ENCODE measurements at places on chromosomes 16 and 17. TPM values are rescaled to one million over a fixed set of nuclear protein-coding genes. Genes with fewer than 3 reads are reported as not detected.

Gene TEDC2
- 1.7 TPM for total RNA-seq

Gene CDH16
- total RNA-seq: 1.7 TPM

Gene CETP
- total RNA-seq: 0.91 TPM

GRCh38 chr16:47037396-47037745 is 63.9 kb upstream of the DNAJA2 start:
- peak overlapping the region; percentile 57 for H3K4me3 ChIP-seq
- no peak for DNase-seq

DNA sequence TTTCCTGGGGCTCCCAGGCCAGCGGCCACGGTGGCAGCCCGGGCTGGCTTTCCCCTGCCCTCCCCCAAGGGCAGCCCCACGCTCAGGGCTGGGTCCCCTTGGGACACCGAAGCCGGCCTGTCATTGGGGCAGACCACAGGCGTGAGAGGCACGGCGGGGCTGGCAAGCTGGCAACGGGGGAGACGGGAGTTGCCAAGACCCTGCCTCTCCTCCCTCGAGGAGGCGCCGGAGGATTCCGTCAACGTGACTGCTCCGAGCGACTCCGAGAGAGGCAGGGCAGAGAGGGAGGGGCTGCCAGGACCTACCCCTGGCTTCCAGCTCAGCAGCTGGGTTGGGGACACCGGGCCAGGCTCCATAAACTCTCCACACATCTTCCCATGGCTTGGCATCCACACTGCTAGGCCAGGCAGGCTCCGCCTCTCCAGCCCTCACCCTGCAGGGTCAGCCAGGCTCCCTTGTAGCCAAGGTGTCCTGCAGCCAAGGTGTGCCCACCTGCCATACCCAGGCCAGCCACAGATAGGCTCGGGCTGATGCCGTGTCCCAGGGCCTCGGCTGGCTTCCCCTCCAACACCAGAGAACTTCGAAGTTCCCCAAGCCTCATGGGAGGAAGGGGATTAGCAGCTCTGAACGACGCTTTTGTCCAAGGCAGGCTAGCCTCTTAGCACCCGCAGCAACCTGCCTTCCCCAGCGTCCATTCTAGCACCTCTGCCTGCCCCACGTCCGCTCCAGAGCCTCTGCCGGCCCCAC is 25.5 kb downstream of the TIMM22 start:
- no peaks in the 10 kb centered on the region for H3K4me1 ChIP-seq
- no peak overlapping the region for H3K4me3 ChIP-seq
- H3K36me3 ChIP-seq: peaks cover 31% of the 10 kb centered on the region

DNA sequence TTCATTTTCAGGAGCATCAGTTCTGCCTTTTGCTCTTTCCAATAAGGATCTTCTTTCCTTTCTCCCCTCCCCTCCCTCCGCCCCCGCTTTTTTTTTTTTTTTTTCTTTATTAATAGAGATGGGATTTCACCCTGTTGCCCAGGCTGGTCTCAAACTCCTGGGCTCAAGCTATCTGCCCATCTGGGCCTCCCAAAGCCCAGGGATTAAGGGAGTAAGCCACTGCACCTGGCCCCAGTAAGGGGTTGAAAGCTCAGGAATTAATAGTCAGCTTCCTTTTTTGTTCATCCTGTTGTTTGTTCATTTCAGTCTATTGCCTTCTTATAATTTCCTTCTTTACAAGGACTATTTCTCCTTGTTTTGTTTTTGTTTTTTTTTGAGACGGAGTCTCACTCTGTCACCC is 7.9 kb upstream of the C17orf58 start:
- no peak for DNase-seq
- H3K36me3 ChIP-seq: no peaks in the 10 kb centered on the region
- no peaks in the 10 kb centered on the region for H3K27me3 ChIP-seq
- H3K4me3 ChIP-seq: no peak overlapping the region
- no peaks in the 10 kb centered on the region for H3K4me1 ChIP-seq

DNA sequence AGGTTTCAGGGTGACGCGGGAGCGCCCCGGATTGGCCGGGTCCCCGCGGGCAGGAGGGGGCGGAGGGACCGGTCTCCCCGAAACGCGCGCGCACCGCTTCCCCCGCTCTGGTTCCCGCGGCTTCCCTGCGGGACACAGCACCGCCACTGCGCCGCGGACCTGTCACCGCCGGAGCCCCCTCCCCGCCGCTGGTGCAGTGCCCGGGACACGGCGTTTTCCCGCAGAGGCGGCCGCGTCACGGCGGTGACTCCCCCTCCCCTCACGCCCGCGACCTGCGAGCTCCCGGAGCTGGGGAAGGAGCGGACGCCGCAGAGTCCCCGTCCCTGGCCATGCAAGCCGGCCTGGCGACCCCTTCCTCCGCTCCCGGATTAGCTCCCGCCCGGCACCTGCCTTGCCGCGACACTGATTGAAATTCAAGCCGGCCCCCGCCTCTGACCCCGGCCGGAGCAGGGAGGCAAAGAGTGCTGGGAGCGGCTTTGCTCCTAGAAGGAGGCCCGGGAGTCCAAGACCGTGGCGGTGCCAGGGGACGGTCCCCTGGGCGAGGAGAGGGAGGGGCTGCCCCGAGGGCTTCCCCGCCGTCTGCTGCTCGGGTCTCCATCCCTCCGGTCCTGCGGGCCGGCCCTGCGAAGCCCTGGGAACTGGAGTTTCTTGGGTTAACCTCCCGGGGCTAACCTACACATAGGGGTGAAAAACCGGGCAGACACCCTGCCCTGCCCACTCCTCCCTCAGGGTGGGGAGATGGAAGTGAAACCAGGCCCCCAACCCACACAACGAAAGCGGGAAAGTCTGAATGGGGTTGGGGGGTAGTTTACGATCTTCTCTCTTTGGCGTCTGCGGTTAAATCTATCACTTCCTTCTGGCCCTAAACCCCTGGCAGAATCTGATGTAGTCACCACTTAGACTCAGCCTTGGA is 1.0 kb downstream of the RHBDL3 start:
- H3K36me3 ChIP-seq: no peaks in the 10 kb centered on the region
- H3K4me3 ChIP-seq: peak overlapping the region; percentile 64
- H3K27ac ChIP-seq: no peak overlapping the region
- no peak for DNase-seq
- peaks cover 9% of the 10 kb centered on the region for H3K27me3 ChIP-seq

- no peaks in the 10 kb centered on the region for H3K36me3 ChIP-seq
- H3K4me3 ChIP-seq: no peak overlapping the region
- peaks cover 6% of the 10 kb centered on the region for H3K4me1 ChIP-seq
- H3K27ac ChIP-seq: no peak overlapping the region
- H3K27me3 ChIP-seq: no peaks in the 10 kb centered on the region
These were observed 161.5 kb downstream of the ZFHX3 start for GRCh38 chr16:72886346-72886974.

GRCh38 chr17:40859536-40859935 is 7.5 kb downstream of the KRT12 start:
- H3K27ac ChIP-seq: no peak overlapping the region
- no peak for DNase-seq
- H3K4me1 ChIP-seq: no peaks in the 10 kb centered on the region
- H3K4me3 ChIP-seq: no peak overlapping the region

- no peaks in the 10 kb centered on the region for H3K27me3 ChIP-seq
- no peak overlapping the region for H3K27ac ChIP-seq
- no peak for DNase-seq
- H3K4me3 ChIP-seq: no peak overlapping the region
These were observed 5.1 kb downstream of the ANKRD40CL start for GRCh38 chr17:50762177-50762576.

- peak overlapping the region; percentile 75 for H3K4me3 ChIP-seq
- H3K36me3 ChIP-seq: no peaks in the 10 kb centered on the region
- no peak for DNase-seq
- H3K27ac ChIP-seq: no peak overlapping the region
- H3K4me1 ChIP-seq: peaks cover 8% of the 10 kb centered on the region
- H3K27me3 ChIP-seq: no peaks in the 10 kb centered on the region
These were observed 15.4 kb upstream of the ARHGAP17 start for GRCh38 chr16:25030420-25031131.

DNA sequence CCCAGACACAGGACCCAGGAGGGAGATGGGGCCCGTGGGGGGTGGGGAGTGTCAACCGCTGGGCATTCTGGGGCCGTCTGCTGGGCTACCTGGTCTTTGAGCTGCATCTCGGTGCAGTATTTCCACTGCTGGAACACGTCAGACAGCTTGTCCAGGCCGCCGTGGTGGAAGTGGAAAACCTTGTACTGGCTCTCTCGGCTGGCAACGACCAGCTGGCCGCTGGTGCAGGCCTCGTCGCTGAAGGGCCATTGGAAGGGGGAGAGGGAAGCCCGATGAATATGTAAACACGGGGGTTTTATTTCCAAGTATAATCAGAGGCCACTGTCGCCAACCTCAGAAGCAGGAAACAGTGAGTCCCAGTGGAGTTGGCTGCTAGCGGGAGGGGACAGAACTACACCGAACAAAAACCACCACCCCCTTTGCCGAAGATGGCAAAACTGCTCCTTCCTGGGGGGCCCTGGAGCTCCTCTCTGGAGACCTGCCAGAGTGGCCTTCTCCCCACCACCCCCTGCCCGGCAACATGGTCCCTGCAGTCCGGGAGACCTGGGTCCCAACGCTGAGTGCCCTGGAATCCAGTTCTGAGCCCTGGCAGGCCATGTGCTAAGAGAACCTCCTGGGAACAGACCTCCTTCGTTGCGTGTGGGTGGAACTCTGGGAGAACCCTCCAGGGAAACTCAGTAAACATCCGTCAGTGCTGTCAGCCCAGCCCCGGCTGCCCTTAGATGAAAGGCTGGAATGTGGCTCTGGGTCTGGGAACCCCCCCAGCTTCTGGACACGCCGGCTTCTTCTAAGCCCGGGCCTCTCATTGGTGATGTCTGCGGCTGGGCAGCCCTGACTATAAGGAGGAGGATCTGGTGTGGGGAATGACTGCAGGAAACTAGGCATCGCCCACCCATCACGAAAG is 84.1 kb downstream of the TBC1D16 start:
- no peak overlapping the region for H3K4me3 ChIP-seq
- DNase-seq: peak; percentile 63
- H3K36me3 ChIP-seq: peaks cover 16% of the 10 kb centered on the region
- H3K27me3 ChIP-seq: no peaks in the 10 kb centered on the region

- no peaks in the 10 kb centered on the region for H3K27me3 ChIP-seq
- no peaks in the 10 kb centered on the region for H3K36me3 ChIP-seq
- no peak overlapping the region for H3K4me3 ChIP-seq
- H3K27ac ChIP-seq: no peak overlapping the region
These were observed 7.5 kb downstream of the TK1 start for GRCh38 chr17:78179372-78179771.

- peaks cover 42% of the 10 kb centered on the region for H3K4me1 ChIP-seq
- DNase-seq: no peak
- no peaks in the 10 kb centered on the region for H3K36me3 ChIP-seq
- no peak overlapping the region for H3K4me3 ChIP-seq
- H3K27me3 ChIP-seq: no peaks in the 10 kb centered on the region
- peak overlapping the region; percentile 77 for H3K27ac ChIP-seq
These were observed 18.4 kb downstream of the LDHD start for GRCh38 chr16:75097941-75098901.

- H3K27me3 ChIP-seq: no peaks in the 10 kb centered on the region
- peak overlapping the region; percentile 91 for H3K27ac ChIP-seq
- H3K36me3 ChIP-seq: no peaks in the 10 kb centered on the region
- H3K4me1 ChIP-seq: peaks cover 3% of the 10 kb centered on the region
- peak overlapping the region; percentile 76 for H3K4me3 ChIP-seq
These were observed 4.1 kb downstream of the KRT10 start for GRCh38 chr17:40818343-40818732.

- peak overlapping the region; percentile 39 for H3K27ac ChIP-seq
- no peak overlapping the region for H3K4me3 ChIP-seq
- DNase-seq: peak; percentile 56
- H3K36me3 ChIP-seq: no peaks in the 10 kb centered on the region
- no peaks in the 10 kb centered on the region for H3K27me3 ChIP-seq
These were observed 294.7 kb downstream of the SEC14L1 start for GRCh38 chr17:77435272-77436057.

- H3K4me1 ChIP-seq: no peaks in the 10 kb centered on the region
- no peak for DNase-seq
- no peak overlapping the region for H3K4me3 ChIP-seq
- no peaks in the 10 kb centered on the region for H3K36me3 ChIP-seq
- H3K27me3 ChIP-seq: no peaks in the 10 kb centered on the region
These were observed 5.9 kb upstream of the UBE2O start for GRCh38 chr17:76458580-76459490.

- DNase-seq: peak; percentile 76
- peak overlapping the region; percentile 64 for H3K4me3 ChIP-seq
- H3K27me3 ChIP-seq: peaks cover 36% of the 10 kb centered on the region
These were observed 1.5 kb upstream of the BAIAP3 start for GRCh38 chr16:1331712-1332617.

DNA sequence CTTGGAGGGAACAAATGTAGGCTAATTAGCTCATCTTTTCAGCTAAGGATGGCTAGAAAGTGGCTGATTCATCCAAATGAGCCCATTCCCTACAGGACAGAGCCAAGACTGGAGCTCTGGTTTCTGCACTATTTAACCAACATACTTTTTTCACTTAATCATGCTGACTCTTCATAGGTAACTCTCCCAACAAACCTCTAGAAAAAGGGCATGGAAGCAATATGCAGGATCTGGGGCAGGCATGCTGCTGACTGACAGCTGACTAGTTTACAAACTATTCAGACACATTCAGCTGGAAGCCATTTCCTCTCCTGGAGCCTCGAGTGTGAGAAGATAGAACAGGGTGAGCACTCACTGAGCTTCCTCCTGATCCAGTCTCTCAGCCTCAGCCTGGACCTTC is 6.2 kb downstream of the BECN1 start:
- no peak overlapping the region for H3K27ac ChIP-seq
- H3K4me3 ChIP-seq: no peak overlapping the region
- H3K27me3 ChIP-seq: no peaks in the 10 kb centered on the region
- peaks cover 12% of the 10 kb centered on the region for H3K4me1 ChIP-seq
- H3K36me3 ChIP-seq: peaks cover 82% of the 10 kb centered on the region

GRCh38 chr16:70634861-70635260 is 11.5 kb upstream of the IL34 start:
- no peak for DNase-seq
- no peak overlapping the region for H3K27ac ChIP-seq
- no peaks in the 10 kb centered on the region for H3K4me1 ChIP-seq
- no peak overlapping the region for H3K4me3 ChIP-seq
- H3K27me3 ChIP-seq: no peaks in the 10 kb centered on the region

DNA sequence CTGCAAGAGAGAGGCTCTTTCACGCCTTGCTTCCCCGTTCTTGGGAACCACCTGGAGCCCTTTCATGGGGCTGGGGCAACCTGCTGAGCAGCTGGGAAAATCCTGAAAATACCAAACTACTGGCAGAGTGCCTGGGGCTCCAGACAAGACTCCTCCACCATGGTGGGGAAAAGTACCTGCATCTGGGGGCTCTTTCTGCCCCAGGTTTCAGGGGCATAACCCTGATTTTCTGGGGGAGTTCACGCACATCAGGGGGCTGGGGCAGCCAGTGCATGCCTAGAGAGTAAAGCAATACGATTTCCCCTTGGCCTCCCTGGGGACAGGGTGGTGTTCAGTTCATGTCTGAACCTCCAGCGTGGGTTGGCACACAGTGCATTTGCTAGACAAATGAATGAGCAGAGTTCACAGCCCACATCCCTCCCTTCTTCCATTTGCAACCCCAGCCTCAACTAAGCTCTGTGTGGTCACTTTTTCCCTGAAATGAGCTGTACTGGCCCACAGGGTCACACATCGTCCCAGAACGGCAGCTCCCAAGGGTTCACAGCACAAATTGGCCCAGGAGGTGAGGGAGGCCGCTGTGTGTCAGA is 5.2 kb upstream of the CDC42EP4 start:
- no peaks in the 10 kb centered on the region for H3K27me3 ChIP-seq
- H3K4me1 ChIP-seq: peaks cover 8% of the 10 kb centered on the region
- DNase-seq: no peak
- no peak overlapping the region for H3K4me3 ChIP-seq

All from upper lobe of left lung (tissue), 6 donors.